Erythroblast (primary cell): ENCODE measurements at places on chromosomes 13 and 19.
A peak's percentile ranks its signal among the peaks of the same experiment; 100 is the strongest.

GRCh38 chr13:85520445-85520844 lies 278.8 kb downstream of the SLITRK6 start:
- DNase-seq = no peak

- DNase-seq = no peak
These were observed 315.5 kb downstream of the OXGR1 start for GRCh38 chr13:96678801-96679200.

GRCh38 chr13:21218351-21219035 lies 42.0 kb downstream of the MRPL57 start:
- no peak for DNase-seq

- no peak for DNase-seq
These were observed 218.2 kb upstream of the SLC10A2 start for GRCh38 chr13:103284466-103284865.

GRCh38 chr19:34969721-34970120 lies 5.7 kb upstream of the ZNF792 start:
- DNase-seq = no peak

DNA sequence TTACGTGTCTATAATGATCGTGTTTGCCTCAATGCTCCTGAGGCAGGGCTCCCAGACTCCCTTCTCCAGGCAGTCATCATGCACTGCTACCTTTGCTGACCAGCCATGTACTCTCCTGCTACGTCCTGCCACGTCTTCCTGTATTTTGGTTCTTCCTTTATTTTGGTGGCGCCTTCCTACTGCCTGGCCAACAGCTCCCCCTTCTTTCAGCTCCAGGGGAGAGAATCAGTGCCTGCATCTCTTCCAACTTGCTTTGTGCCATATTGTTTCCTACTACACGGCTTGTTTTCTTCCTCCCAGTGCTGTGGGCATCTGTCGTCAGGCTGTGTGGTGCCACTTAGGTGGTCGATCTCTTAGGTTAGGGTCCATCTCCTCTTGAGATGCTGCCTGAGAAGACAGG lies 96.2 kb downstream of the FGF9 start:
- DNase-seq = no peak

GRCh38 chr19:13839130-13839937 lies 37.6 kb upstream of the NANOS3 start:
- DNase-seq = peak; percentile 90

- no peak for DNase-seq
These were observed 97.8 kb downstream of the KLF12 start for GRCh38 chr13:74036373-74036772.

GRCh38 chr19:50569938-50570540 lies 1.8 kb upstream of the LRRC4B start:
- DNase-seq = no peak

DNA sequence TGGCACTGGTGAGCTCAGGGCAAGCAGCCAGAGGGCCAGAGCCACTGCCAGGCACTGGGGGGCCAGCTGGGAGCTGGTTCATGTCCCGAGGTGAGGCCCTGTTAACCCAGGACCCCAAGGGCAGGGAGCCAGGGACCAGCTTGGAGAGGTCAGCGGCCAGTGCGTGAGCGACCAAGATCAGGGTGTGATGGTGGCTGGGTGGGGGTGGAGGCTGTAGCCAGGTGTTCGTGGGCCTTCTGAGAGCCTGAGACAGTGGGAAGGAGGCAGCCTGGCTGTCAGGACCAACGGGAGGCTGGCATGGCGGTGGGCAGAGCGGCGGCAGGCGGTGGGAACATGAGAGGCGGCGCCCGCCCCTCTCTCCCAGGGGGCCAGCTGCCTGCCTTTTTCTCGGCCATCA lies 8.1 kb upstream of the KPTN start:
- DNase-seq = no peak

DNA sequence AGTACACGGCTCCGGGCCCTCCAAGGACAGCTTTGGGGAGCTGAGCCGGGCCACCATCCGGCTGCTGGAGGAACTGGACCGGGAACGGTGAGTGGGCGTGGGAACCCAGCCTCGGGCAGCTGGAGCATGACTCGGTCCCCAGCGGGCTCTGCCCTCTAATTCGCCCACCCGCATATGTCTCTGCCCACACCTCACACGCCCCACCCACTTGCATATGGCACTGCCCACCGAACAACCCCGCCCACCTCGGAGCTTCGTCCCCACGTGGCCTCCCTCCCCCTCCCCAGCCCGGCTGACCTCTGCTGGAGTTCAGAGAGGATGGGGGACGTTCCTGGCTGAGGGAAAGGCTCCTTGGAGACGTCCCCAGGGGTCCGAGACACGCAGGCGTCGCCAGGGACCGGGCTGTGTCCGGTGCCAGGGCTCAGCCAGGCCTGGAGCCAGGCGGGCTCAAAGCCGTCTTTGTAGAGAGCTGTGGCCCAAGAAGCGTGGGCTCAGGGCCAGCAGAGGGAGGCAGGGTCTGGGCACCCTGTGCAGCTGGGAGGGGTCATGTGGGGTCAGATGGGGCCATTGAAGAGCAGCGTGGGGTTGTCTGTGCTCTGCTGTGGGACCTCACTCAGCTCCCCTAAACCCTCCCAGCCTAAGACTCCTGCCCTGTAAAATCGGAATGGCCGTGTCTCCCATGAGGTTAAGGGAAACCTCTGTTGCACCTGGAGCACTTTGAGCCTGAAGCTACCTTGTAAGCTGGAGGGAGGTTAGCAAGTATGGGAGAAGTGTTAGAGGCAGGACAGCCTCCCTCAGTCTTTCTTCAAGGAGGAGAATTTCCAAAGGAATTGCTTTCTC lies 3.8 kb downstream of the APC2 start:
- DNase-seq = no peak

DNA sequence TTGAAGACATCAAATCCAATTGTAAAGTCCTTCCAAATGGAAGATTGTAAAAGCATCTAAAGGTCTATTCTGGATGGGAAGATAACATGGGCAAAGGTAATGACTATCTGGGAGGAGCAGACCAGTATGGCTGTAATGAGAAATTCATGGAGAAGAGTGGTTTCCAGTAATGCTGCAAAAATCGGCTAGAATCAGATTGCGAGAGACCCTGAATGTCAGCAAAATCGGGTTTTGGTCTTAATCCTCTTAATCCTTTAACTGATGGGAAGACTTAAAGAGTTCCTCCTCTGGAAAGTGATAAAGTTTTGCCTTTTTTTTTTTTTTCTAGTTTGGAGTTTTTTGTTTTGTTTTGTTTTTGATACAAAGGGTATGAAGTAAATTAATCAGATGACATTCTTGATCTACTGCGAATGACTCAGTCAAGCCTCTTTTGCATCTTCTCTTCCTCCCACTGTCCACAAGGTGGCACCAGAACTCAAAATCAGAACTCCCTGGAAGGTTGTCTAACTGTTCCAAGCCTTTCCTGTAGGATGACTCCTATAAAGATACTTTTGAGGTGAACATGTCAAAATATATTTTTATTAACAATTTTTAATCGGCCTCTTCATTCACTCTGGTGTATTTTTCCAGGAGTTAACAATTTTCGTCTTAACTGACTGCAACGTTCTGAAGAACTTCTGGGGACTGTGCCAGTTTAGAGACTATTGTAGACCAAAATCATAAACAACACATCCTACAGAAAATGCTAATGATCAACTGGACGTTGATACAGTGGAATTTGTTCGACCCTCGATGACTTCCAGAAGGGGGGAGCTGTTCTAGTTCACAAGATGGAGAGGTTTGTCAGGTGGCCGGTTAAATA lies 213.3 kb upstream of the MIR17HG start:
- DNase-seq = peak; percentile 67

- DNase-seq = no peak
These were observed 36.7 kb downstream of the DOCK9 start for GRCh38 chr13:98941126-98941525.

- DNase-seq = no peak
These were observed 11.7 kb upstream of the EBI3 start for GRCh38 chr19:4217429-4218264.
